Activated naive CD4-positive, alpha-beta T cell treated with anti-CD3 and anti-CD28 coated beads for 36 hours (primary cell): ENCODE measurements at places on chromosomes 2 and 18. TPM values are rescaled to one million over a fixed set of nuclear protein-coding genes. Genes with fewer than 3 reads are reported as not detected.

ACSL3 gene
- total RNA-seq, result 36.1 TPM

ABCA12 gene
- total RNA-seq, result not detected

C2orf80 gene
- not detected for total RNA-seq

MAP3K19 gene
- total RNA-seq, result not detected

REG1B gene
- total RNA-seq, result not detected

GRCh38 chr2:106011380-106011779 lies 182.7 kb downstream of the UXS1 start:
- no peak for DNase-seq

- no peak for DNase-seq
Observed at GRCh38 chr18:39960550-39960949, 1994.5 kb upstream of the PIK3C3 start.

DNA sequence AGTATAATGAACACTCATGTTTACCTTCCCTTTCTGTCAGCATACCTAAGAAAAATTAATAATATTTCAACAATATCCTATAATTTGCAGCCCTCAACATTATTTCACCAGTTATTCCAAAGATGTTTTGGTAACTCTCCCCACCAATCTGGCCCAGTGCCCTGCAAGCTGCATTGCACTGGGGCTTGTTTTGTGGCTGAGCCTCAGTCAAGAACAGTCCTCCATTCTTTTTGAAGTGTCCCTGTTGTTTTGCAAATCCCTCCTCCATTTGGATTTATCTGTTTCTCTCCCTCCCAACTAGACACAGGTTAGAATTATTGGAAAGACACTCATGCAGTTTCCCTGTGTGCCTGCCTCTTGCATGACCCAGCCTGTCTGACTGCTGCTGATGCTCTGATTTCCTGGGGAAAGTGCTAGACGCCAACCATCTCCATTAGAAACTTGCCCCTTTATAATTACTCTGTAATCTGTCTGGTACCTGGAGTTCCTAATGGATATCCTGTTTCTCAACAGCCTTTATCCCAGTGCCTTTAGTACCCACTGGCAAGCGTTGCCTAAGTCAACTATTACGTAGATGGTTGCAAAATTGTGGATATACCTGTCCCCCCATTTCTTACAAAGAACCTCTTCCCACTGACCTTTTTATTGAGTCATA lies 60.2 kb downstream of the EIF5B start:
- no peak for DNase-seq

- no peak for DNase-seq
Observed at GRCh38 chr18:53789376-53790247, 434.9 kb downstream of the MBD2 start.

DNA sequence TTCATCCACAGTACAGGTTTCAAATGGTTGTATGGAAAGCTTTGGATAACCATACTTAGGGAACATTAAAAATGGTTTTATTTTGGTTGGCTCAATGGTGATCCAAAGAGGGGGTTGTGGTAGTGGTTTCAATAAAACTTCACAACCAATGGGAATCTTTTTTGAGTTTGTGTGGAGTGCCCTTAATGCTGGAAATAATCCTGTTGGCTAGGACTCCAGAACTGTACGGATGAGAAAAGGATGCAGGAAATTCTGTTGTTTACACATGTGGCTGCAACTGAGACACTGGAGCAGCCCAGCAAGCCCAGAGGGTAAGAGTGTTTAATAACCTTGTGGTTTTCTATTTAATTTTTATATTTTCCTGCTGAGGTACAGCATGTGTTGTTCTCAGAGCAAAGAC lies at the start of gene CCDC102B:
CCDC102B (plus strand) TSS at position 210 of the 400 bp plus-strand sequence. CDS start 38,684 bp downstream, outside the sequence.
- DNase-seq, result no peak

DNA sequence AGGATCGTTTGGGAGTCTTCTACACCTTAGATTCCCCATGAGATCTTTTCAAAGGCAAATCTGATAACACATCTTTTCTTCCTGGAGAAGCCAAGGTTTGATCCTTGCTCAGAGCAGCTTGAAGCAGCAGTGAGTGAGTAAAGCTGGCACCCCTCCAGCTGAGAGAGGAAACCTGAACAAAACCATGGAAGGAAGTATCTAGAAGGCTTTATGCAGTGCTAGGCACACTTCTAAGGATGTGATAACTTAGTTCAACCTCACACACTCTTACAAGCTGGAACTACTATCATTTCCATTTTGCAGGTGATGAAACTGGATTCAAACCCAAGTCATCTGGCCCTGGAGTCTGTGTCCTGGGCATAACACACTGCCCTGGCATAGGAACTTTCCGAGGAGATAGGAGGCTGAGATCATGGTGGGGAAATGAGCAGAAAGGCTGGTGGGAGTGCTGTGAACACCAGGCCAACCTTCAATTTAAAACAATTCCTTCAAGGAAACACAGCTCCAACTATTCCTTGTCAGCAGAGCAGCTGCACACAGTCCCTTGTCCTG lies 71.2 kb downstream of the CTAGE1 start:
- peak; percentile 21 for DNase-seq

GRCh38 chr2:237195396-237196120 lies 109.9 kb downstream of the COPS8 start:
- no peak for DNase-seq

GRCh38 chr2:54928719-54929118 lies 121.5 kb downstream of the RTN4 start:
- DNase-seq, result no peak

DNA sequence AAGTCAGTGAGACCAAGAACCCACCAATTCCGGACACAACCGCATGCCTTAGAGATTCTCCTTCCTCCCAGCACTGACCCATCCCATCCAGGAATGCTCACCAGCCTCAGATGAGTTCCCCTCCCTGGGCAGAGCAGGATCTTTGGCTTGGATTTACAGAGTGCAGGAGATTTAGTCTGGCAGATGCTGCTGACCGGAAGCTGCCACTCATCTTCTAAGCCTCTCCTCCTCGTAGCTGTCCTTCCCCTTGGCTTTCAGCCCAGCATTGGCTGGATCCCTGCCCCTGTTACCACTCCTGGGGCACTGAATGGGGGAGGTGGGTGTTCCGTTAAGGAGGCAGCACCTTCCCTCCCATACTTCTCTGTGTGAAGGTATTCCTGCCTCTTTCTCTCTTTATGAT lies 53.2 kb downstream of the VWA3B start:
- DNase-seq, result no peak

GRCh38 chr2:229715895-229716507 lies 1.6 kb upstream of the DNER start:
- DNase-seq, result peak; percentile 70

DNA sequence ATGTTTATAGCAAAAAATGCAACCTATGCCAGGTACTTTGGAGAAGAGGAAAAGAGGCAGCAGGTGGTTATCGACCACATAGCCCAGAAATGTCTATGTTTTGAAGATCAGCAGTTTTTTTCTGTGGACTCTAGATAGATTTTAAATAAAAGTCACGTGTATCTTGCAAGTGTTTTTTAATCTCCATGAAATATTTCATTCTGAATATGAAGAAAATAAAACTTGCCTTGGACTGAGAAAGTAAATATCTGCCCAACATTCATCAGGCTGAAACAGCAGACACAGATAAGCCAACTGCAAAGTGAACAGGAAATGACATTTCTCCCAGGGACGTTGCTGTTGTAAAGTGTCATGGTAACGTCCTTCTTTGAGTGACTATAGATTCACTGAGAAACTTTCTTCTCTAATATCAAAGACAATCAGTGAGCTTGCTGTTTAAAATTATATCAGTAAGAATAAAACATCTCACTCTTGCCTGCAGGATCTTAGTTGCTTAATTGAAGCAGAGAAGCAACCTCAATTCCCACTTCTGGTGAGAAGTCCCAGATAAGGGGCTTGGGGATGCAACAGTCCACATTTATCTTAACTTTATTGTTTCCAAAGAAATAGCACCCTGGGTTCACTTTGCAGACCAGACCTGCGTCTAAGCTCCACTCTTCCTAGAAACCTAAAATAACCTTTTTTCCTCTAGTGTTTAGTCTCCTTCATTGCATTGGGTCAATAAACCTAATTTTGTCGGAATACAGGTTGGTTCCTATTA lies 6.3 kb downstream of the MYOM1 start:
- peak; percentile 38 for DNase-seq

GRCh38 chr2:120932881-120933280 lies 197.2 kb downstream of the GLI2 start:
- DNase-seq, result no peak

DNA sequence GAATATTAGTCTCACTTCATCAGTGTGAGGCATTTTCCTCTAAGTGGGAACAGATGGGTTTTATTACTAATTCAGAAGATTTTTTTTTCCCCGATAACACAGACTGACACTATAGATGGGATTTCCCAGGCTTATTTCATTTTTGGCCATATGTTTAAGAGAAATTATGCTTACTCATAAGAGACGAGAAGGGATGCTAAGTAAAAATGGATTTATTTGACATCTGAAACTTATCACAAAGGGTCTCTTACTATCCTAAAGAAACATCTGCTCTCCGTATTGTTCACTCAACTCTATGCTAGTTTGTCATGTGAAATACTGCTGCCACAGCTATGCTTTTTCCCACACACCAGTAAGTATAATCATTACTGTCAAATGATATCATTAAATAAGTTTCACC lies 1476.3 kb downstream of the LRP1B start:
- DNase-seq, result no peak

DNA sequence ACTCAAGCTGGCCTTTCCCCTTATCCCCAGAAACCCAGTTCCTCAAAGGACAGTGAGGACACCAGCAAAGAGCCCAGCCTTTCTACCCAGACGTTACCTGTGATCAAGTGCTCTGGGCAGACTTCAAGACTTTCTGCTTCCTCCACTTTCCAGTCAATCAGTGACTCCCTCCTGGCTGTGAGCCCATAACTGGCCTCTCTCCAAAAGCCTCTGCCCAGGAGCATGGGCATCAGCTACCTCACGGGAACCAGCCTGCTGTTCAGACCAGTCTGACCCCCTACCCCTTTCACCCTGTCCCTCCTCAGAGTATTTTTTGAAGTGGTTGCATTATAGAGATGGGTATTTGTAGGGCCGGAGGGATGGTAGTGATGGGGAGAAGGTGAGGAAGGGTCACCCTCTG lies 27.7 kb upstream of the CYP27A1 start:
- no peak for DNase-seq

DNA sequence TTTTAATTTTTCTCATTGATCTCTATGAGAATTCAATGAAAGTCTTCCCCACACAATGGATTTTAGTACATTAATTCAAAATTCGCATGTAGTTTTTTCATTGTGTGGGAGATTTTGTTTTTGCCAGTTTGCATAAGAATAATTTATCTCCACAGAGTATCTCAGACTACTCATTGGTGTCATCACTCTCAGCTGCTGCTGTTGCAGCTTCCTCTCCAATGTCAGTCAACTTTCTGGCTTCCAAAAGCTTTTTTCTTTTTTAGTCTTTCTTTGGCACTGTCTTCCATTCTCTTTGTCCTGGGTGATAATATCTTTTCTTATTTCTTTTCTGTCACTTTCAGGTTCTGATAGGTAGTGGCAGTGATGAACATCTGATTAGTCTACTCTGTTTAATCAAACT lies 50.5 kb downstream of the PTRHD1 start:
- DNase-seq, result no peak

DNA sequence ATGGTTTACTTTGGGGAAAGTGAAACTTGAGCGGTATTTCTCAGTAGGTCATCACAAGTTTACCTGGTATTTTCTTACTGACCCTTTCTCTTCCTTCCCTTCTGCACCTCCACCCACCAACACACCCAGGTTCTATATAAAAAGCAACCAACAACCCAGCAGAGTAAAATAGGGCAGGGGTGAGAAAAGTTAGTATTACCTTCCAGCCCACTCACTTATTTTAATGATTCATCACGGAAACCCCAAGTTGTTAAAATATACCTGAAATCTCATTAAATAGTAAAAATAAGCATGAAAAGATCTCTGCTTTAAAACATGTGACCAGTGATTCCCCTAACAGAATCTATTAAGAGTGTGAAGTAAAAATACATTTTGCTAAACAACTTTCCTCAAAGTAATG lies 306.1 kb downstream of the ZEB2 start:
- DNase-seq, result no peak

DNA sequence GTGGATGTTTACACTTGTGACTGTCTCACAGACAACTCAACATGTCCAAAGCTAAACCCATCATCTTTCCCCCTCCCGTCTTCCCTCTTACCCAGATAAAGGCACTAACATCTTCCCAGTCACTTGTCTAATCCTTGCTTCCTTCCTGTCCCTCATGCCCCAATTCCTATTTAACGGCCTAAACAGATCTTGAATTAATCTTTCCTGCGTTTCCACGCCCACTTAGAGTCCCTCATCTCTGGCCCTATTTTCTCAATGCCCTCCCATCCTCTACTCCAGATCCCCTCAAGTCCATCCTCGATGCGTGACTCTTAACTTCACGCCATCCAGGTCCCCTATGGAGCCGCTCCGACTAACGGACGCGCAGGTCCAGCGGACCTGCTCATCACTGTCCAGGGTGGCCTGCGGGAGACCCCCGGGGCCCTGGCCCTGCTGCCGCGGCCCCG lies 682 bp upstream of the SCLY start:
- DNase-seq, result no peak

DNA sequence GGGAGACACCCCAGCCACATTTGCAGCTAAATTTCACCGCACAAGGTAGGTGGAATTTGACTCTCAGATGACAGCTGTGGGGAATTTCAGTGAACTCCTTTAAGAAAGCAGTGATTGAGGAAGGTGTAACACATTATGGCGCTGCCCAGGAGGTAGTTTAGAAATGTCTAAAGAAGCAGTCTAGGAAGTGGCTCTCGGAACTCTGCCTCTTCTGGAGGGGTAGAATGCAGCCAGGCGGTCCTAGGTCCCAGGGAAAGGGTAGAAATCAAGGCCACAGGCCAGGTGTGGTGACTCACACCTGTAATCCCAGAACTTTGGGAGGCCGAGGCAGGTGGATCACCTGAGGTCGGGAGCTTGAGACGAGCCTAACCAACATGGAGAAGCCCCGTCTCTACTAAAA lies 179.0 kb upstream of the HAAO start:
- DNase-seq, result no peak

DNA sequence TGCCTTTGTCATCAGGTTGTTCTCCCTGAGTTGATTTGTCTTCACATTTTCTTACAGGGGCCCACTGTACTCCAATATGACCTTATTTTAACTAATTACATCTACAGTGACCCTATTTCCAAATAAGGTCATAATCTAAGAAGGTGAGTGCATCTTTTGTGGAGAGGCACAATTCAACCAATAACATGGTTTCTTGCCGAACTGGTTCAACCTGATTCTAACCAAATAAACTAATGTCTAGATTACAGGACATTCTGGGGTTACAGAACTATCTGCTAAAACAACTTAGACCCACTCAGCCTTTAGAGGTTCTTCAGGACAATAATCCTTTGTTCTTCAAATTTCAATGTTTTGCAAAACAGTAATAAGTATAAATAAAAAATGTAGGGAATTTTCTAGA lies 496.5 kb upstream of the SOX11 start:
- no peak for DNase-seq

- DNase-seq, result peak; percentile 19
Observed at GRCh38 chr2:127078666-127079270, 28.2 kb downstream of the BIN1 start.

GRCh38 chr2:225006730-225007129 lies 35.5 kb downstream of the DOCK10 start:
- peak; percentile 66 for DNase-seq

GRCh38 chr2:101679037-101679726 lies 18.3 kb upstream of the MAP4K4 start:
- no peak for DNase-seq
